ENCODE measurements at places on chromosomes 16 and 17.

- no peak for DNase-seq
Measured at GRCh38 chr16:3581392-3581791, 4.2 kb upstream of the NLRC3 start.

GRCh38 chr17:4672751-4673150, 31.2 kb downstream of the PELP1 start:
- DNase-seq, result no peak

- no peak for DNase-seq
Measured at GRCh38 chr16:67674851-67675578, 8.4 kb downstream of the C16orf86 start.

GRCh38 chr16:57786632-57787518, 15.4 kb downstream of the KIFC3 start:
- DNase-seq, result no peak

- no peak for DNase-seq
Measured at GRCh38 chr17:73257516-73257915, 4.2 kb downstream of the CPSF4L start.

DNA sequence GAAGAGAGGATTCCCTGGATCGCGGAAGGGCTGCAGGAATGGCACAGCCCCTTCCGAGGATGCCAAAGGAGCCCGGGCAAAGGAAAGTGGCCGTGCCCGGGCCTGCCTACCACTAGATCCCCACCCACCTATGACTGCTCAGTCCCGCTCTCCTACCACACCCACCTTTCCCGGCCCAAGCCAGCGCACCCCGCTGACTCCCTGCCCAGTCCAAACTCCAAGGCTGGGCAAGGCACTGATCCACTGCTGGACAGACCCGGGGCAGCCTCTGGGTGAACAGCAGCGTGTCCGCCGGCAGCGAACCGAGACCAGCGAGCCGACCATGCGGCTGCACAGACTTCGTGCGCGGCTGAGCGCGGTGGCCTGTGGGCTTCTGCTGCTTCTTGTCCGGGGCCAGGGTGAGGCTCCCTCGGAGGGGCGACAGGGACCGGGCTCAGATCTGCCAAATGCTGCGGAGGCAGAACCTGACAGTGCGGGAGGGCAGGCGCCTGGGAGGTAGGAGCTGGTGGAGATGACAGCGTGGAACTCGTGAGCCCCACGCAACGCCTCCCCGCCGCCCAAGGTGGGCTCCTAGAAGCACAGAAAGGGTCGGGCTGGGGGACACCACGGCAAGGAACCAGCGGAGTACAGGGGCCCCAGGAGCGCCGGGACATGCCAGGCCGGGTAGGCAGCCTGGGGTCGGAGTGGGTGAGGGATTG, at the start of gene CES2:
TSS of gene CES2 (plus strand) at position 203 of the 698 bp plus-strand sequence. CDS start at position 323, 120 bp downstream.
- DNase-seq, result no peak

GRCh38 chr17:20203761-20204263, 194.7 kb downstream of the SPECC1 start:
- no peak for DNase-seq

DNA sequence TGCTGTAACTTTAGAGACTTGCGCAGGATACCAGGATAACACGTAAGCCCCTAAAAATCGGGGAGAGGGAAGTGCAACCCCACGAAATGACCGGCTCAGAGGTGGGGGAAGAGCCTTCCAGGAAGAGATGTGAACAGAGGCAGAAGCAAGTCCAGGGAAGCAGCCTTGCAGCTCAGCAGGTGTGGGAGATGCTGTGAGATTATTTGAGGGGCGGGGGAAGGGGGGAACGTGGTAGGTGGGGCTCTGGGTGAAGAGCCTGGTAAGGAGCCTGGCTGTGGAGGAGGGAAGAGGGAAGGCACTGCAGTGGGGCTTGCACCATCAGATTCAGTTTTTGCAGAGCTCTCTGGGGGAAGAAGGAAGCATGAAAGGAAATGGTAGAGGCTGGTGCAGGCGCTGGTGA, 95.4 kb upstream of the CACNG5 start:
- DNase-seq, result no peak

GRCh38 chr17:6651919-6652452, 424 bp downstream of the C17orf100 start:
- DNase-seq, result no peak

DNA sequence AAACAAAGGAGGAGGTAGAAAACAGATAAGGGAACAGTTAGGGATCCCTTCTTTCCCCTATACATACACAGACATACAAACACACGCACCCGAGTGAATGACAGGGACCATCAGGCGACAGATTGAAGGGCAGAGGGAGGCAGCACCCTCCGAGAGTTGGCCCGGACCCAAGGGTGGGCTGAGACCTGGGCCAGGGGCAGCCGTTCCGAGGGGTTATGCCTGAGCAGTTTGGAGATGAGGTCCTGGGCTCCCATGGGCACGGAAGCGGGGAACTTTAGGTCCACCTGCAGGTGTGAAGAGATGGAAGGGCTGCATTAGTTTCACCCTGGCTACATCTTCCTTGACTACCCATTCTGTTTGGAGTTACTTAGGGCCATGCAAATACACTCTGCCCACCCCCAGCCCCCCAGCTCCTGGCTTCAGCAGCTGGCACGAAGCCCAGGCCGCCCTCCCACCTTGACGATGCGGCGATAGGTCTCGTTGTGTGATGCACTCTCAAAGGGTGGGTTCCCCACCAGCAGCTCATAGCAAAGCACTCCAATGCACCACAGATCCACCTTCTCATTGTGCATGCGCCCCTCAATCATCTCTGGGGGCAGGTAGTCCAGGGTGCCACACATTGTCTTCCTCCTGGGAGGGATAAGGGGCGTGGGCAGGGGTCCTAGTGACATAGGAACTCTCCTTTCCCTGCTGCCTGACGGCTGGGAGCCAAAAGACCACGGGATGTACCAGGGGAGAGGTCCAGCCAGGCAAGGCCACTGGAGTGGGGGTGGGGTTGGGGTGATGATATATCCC, 5.4 kb downstream of the AURKB start:
- DNase-seq, result no peak

DNA sequence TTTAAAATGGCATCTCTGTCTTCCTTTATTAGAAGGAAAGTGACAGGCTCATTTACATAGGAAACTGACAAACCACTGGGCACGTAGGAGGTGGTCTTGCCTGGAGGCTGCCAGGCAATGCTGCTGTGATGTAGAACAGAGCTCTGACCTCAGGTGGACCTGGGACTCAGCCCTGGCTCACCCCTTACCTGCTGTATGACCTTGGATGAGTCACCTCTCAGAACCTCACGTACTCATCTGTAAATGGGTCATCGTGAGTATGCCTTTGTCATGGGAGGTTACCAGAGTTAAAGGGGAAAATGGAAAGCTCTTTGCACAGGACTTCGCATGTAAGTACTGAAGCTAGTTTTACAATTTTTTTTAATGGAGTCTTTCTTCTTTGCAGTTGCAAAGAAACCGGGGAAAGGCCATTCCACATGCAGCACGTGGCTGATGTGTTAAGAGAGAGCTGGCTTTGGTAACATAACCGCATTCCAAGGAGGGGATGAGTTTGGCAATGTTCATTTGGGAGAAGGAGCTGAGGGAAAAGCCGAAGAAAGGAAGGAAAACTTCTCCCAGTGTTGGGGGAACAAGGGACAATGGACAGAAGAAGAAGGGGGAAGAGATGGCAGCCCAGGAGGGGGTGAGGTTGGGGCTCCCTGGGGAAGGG, 37.4 kb upstream of the LONP2 start:
- DNase-seq, result no peak

GRCh38 chr17:42399121-42399520, 10.9 kb upstream of the STAT3 start:
- no peak for DNase-seq

GRCh38 chr17:83170571-83171260, 91.3 kb downstream of the METRNL start:
- DNase-seq, result no peak

GRCh38 chr16:27020031-27020430, 46.7 kb upstream of the C16orf82 start:
- no peak for DNase-seq

GRCh38 chr16:27235938-27236245, 32.6 kb downstream of the KDM8 start:
- DNase-seq, result no peak

DNA sequence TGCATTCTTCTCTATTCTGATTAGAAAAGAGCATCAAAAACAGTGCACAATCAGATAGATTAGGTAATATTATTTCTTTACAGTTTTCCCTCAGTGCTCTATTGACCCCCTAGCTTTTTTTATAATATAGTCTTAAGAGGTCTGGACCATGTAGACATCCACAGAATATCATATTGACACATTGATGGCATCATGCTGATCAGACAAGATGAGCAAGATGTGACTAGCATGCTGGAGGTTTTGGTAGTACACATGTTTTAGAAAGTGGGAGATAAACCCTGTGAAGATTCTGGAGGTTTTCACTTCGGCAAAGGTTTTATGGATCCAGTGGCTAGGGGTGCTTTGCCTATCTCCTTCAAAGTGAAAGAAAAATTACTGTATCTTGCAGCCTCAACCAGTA, 2.8 kb upstream of the ABCA8 start:
- DNase-seq, result no peak

GRCh38 chr17:10224582-10225195, 26.3 kb upstream of the GAS7 start:
- no peak for DNase-seq

- DNase-seq, result no peak
Measured at GRCh38 chr17:80220736-80221215, 549 bp downstream of the SLC26A11 start.

- DNase-seq, result no peak
Measured at GRCh38 chr16:53159781-53160436, 105.1 kb downstream of the CHD9 start.

- DNase-seq, result no peak
Measured at GRCh38 chr17:32311028-32311536, 30.9 kb downstream of the C17orf75 start.

DNA sequence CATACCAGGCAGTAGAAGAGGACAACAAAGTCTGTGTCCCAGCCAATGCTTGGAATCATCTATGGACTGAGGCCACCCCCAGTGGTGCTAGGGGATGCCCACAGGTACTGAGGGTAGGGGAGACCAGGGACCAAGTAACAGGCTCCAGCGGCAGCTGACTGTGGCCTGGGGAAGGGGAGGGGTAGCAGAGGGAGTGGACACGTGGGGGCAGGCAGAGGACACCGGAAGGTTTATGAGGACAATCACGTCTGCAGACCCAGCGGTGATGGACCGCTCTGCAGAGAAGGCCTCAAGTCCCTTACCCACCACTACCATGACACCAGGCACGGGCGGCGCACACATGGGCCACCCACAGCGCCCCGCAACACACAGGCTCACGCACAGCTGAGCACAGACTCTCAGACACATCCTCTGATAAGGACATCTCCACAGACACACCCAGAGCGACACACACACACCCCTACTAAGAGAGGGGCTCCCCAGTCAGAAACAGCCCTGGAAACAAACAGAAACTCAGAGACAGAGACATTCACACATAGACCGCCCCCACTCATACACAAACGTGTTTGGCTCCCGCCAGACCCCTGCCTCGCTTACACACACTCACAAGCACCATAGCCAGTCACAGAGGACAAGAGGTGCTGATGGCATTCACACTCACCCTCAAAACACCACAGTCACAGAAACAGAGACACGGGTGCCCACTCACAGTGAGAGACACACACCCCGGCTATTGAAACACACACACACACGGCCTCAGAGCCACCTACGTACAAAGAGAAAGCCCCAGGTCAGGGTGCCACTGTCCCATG, 35.8 kb downstream of the SRCIN1 start:
- no peak for DNase-seq

Measured in NCI-H2081 treated with DMSO at 0.1 percent for 48 hours (cell line).